Activated CD4-positive, alpha-beta T cell treated with anti-CD3 and anti-CD28 coated beads, Interleukin-2, amount 50 U/mL, for 24 hours (primary cell): ENCODE measurements at places on chromosomes 12 and 14.

GRCh38 chr14:105430565-105430964 is 10.9 kb downstream of the MTA1 start:
- no peak for DNase-seq

DNA sequence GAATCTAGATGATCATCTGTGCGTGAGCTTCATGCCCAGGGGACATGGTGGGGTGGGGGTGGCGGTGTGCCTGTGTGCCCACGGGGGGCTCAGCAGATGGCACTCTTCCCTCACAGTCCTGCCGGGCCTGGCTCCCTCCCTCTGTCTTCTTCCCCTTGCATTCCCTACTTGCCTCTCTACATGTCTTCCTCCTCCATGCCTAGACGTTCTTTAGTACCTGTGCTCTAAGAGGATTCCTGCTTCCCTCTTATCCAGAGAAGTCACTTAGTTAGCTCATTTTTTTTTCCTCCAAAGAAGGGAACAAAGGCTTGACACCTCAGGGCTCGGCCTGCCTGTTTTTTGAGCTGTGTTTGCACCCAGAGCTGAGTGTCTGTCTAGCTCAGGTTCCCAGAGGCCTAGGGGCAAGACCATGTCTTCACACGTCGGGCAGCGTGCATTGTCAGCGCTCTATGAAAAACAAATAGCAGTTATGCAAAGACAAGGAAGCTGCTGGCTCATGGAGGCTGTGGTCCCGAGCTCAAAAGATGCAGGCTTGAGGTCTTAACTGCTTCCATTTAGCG is 48.8 kb downstream of the NINJ2 start:
- no peak for DNase-seq

GRCh38 chr14:102279282-102279681 is 25.7 kb downstream of the MOK start:
- DNase-seq, result no peak

DNA sequence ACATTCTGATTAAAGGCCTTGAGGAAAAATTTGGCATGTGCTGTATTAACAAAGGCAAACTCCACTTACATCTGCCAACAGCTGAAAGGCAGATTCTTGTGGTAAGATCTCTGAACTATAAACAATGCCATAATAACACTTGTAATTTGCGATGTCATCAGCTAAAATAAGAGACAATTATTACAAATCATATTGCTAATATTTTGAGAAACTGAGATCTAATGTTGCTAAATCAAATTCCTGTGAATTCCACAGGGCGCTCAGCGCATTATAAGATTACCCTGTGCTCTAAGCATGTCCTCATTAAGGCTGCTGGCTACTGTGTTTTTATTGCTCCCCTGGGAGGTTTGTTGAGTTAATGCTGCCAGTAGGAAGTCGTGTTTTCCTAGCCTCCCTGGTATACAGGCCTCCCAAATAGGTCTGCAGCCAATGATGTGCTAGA is 244.8 kb downstream of the DACT1 start:
- no peak for DNase-seq

DNA sequence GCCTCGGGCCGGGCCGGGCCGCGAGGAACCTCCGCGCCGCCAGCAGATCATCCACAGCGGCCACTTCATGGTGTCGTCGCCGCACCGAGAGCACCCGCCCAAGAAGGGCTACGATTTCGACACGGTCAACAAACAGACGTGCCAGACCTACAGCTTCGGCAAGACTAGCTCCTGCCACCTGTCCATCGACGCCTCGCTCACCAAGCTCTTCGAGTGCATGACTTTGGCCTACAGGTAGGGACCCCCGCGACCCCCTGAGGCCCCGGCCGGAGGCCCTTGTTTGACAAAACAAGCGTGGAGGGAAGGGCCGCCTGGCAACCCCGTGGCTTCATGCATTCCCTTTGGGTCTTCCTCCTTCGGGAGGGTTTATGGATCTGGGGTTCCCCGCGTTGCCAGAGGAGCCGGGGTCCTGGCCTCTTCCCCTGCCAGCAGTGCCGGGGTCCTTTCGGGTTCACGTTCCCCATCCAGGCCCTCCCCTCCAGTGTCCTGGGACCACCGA is 526 bp downstream of the MLXIP start:
- DNase-seq, result no peak

DNA sequence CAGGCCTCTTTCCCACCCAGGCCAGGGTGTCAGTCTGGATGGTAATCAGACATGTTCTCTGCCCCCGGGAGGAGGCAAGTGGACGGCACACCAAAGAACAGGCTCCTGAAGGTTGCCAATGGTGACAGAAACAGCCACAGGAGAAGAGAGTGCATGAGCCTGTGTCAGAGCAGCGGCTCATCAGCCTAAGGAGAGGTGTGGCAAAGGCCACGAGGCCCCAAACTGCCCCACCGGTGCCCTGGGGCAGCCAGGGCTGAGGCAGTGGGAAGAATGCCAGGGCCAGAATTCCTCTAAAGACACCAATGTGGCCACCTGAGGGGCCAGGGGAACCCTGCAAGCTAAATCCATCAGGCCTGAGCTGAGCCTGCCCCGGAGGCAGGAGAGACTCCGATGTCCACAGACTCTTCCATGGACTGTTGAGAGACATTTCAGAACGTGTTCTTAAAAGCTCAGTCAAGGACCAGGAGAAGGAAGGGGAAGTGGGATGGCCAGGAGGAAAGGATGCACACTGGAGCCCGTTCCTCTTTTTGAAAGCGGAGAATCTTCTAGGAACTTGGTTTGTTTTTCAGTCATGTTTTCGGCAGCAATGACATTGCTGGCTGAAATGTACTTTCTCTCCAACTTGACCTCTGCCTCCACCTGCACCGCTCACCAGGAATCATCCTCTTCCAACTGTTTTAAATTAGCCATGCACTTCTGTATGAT is 176.3 kb upstream of the FKBP4 start:
- DNase-seq, result no peak

DNA sequence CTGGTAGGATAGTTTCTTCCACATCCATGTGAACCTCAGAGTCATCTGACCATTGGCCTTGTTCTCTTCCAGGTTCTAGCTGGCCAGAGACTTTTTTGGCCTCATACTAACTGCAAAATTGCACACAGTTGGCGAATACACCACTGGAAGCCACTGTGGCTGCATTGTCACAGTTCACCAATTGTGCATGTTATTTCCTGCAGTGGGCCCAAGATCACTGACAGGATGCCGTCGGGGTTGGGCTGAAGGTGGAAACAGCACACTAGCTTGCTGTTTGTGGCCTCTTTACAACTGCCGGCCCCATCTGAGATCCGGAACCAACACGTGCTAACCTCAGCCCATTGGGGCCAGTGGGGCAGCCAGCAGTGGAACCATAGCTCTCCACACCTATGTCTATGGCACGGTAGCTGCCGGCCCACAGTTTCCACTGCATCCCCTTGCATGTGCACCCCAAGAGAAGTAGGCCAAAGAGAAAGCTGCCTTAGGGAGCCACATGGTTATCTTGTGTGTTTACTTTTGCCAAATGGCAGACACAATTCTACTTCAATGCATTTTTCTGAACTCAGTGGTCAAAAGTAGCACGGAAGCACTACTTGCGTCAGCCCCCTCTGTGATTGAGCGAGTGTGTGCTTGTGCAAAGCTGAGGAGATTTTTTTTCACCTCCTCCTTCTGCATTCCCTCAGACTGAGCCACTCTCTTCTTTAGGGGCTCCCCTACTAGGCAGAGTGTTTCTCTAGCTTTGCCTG is 464.0 kb downstream of the RAD51B start:
- no peak for DNase-seq

GRCh38 chr12:109444259-109444658 is 32.8 kb downstream of the KCTD10 start:
- no peak for DNase-seq

DNA sequence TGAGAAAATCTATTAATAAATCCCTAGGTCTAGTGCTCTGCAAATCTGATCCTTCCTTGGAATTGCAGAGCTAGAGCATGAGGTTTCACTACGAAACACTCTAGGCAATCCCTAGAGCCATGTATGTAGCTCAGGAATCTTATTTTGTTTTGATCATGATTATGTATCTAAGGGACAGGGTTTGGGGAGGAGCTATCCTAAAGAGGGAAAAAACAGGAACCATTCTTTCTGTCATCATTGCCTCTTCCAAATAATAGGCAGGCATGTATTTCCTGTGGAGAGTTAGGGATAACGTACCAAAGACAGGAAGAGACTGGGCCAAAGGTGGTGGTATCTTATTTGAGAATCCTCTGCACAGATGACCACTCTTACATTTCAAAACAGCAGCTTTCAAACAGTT is 88.8 kb upstream of the GTF2A1 start:
- DNase-seq, result no peak

DNA sequence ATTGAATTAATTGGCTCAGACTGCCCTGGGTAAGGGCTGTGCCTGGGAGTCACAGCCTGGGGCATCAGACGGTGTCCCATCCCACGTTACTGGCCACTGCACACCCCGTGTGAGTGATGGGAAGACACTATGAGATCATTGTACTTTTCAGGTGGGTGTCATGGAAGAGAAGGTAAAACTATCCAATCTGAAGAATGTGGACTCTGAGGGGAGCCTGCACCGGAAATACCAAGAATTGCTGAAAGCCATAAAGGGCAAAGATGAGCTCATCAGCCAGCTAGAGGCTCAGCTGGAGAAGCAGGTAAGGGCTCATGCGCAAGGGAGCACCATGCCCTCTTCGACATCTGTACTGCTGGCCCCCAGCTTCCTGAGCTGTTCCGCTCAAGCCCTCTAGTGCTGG is 24.0 kb downstream of the PLEKHH1 start:
- no peak for DNase-seq

GRCh38 chr12:116955382-116956021 is 44.8 kb downstream of the FBXW8 start:
- no peak for DNase-seq
